Left ventricle myocardium inferior (tissue), 1 donor: ENCODE measurements at places on chromosomes 4 and X. TPM values are rescaled to one million over a fixed set of nuclear protein-coding genes. Genes with fewer than 3 reads are reported as not detected.

The HTN3 gene
- total RNA-seq: not detected

GRCh38 chrX:10109695-10110094, 47.1 kb upstream of the CLCN4 start:
- DNase-seq: peak; percentile 66

GRCh38 chr4:83125738-83126141, 11.2 kb upstream of the PLAC8 start:
- DNase-seq: no peak

GRCh38 chr4:531076-531475, 32.1 kb downstream of the PIGG start:
- DNase-seq: no peak

DNA sequence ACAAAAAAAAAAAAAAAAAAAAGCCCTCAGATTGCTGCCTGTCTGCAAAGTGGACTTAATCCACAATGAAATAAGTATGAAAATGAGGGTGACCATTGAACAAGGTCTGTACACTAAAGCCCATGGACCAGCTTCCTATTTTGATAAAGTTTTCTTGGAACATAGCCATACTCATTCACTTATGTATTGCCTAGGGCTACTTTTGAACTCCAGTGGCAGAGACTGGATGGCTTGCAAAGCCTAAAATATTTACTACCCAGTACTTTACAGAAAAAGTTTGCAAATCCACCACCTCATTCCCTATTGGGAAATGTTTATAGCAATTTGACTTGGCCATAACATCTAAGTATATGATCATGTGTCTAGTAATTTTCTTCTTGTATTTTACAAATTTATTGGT, 481.7 kb downstream of the NAF1 start:
- no peak for DNase-seq

DNA sequence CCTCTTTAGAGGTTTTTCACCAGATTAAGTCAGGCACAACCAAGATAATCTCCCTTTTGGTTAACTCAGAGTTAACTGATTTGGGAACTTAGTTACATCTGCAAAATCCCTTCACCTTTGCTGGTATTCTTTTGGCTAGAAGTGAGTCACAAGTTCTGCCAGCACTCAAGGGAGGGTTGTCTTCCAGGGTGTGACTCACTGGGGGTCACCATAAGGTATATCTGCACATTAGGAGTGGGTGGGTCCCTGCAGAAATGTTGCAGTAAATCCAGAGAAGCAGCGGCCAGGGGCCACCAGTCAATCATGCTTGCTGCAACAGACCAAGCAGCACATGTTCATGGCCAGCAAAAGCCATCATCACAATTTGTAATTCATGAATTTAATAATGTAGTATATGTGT, 59.8 kb upstream of the MAML3 start:
- DNase-seq: no peak
